ENCODE measurements at places on chromosomes 2 and 18.

DNA sequence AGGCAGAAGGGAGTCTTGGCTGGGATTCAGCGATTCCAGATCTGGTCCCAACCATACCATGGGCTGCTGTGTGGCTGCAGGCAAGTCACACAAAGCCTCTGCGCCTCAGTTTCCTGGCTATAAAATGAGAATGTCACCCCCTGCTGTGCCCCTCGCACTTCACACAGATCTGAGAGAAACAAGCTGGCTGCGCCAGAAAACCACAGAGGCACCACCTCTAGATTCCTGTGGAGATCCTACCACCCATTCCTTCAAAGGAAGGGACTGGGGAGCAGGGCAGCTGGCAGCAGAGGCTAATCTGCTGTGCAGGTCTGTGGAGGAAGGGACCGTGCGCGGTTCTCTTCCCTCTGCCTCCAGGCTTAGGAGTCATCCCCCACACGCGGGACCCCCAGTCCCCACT lies 19.8 kb downstream of the NEURL3 start:
- DNase-seq, result no peak

DNA sequence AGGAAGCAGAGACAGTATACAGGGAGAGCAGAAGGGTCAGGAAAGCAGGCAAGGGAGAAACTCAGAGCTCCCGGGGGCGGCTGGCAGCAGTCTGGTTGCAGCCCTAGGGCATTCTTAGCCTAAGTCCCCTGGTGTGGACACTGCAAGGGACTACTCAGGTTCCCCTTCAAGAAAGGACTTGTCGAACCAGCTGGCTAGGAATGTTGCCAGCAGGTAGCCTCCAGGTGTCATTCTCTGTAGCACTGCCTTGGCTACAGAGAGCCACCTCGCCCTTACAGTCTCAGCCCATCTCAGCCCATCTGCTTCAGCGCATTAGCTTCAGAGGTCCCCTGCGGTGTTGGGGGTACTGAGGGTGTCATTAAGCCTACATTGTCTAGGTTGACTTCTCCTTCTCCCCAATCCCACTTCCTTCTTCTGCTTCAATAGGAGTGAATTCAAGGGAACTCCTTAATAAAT lies 11.3 kb upstream of the TMSB10 start:
- no peak for DNase-seq

GRCh38 chr2:121790276-121790956 lies 35.0 kb downstream of the TSN start:
- no peak for DNase-seq

DNA sequence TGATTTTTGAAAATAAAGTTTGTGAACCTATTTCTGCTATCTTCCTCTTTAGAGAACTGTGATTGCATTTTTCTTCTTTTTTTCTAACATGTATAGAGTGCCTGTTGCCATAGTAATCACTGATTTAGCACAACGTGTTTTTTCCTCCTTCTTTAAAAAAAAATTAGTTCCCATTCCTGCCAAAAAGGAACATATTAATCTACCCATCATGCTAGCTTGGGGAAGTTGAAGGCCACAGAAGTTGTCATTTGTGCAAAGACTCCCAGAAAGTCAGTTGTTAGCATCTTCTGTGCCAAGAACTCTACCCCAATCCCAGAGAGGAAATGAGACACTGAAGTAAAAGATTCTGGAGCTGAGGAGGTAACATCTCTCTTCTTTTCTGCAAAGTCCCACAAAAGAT lies 57.3 kb downstream of the SLC8A1 start:
- no peak for DNase-seq

DNA sequence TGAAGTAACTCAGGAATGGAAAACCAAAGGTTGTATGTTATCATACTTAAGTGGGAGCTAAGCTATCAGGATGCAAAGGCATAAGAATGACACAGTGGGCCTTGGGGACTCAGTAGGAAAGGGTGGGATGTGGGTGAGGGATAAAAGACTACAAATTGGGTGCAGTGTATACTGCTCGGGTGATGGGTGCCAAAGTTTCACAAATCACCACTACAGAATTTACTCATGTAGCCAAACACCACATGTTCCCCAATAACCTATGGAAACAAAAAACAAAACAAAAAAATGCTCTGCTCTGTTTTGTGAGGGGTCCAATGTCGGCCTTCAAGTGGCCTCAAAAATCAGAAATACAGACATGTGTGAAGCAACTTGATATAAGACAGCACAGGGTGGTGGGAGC lies 8.9 kb upstream of the RNF144A start:
- DNase-seq, result no peak

- no peak for DNase-seq
Measured at GRCh38 chr18:8229040-8229439, 380.2 kb upstream of the RAB12 start.

DNA sequence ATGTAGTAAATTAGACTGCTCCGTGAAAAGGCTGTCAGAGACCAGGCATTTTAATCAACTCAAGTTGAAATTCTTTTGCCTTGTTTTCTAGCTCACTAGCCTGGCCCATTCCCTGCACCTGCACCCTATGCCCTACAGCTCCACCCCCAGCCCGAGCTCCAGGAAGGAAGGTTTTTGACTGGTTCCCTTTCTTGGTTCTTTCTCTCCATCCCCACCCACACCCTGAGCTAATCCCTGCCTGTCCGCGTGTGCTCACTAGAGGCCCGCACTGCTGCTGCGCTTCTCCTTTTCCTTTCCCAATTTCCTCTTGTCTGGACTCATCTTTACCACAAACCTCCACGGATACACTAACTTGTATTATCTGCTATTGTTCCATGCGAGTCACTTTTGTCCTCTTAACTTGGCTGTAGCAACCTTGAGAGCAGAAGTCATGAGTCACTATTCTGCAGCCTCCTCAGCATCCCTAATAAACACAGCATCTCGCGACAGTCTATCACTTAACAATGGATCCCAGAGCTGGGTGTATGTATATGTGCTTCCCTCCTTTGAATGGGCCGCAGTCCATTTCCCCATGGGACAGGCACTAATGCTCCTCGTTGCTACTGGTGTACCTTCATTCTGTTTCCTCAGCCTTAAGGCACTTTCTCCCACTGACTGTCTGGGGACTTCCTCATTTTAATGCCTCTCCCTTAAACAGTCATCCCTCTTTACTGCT lies 36.5 kb downstream of the COLEC12 start:
- DNase-seq, result no peak

- no peak for DNase-seq
Measured at GRCh38 chr18:4751523-4751922, 296.4 kb upstream of the DLGAP1 start.

DNA sequence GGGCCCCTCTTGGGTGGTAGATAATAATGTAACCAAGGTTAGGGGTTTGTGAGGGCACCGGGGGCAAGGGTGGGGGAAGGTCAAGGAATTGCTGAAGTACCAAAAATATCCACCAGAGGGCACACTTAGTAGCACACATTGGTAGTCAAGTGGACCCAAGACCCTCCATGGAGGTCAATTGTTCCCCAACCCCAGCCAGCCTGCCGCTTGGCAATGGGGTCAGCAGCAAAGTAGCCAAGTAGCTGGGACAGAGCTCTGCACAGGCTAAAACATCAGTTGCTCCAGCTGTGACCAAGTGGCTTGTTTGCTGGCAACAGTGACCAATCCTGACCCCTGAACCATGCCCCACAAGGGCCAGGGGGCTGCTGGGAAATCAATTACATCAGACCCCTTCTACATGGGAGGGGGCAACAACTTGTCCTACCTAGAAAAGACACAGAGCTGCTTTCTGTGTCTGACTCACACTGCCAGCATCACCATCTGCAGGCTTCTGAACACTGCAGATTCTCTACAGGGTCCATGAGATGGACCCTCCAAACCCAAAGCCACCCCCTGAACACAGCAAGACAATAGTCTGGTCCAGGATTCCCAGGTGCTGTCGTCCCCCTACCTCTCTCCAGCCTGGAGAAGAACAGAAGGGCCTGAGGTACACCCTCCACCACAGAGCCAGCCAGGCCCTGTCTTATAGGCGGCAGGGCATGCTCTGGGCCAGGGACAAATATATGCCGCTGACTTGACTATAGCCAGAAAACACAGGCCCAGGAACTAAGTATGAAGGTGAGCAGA lies 76.0 kb downstream of the EMX1 start:
- peak; percentile 23 for DNase-seq

GRCh38 chr2:127647242-127648190 lies 1.6 kb downstream of the GPR17 start:
- no peak for DNase-seq

GRCh38 chr2:173349287-173349686 lies 5.4 kb upstream of the CDCA7 start:
- no peak for DNase-seq

GRCh38 chr2:187874786-187875185 lies 320.6 kb upstream of the TFPI start:
- DNase-seq, result no peak

DNA sequence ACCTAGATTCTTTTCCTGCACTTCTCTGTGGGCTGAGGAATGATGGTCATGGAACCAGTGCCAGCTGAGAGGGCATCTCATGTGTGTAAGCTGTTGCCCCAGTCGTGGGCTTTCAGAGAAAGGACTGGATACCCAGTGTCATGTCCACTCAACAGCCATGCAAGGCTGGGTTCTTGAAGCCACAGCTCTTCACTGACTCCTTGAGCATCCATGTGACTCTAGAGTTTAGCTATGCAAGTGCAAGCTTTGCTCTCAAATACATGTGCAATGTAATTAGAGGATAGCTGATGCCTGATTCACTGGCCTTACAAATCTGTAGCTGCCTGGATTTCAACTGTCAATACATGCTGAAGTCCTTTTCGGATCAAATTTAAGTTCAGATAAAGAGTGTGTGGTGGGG lies 46.8 kb upstream of the EML6 start:
- no peak for DNase-seq

DNA sequence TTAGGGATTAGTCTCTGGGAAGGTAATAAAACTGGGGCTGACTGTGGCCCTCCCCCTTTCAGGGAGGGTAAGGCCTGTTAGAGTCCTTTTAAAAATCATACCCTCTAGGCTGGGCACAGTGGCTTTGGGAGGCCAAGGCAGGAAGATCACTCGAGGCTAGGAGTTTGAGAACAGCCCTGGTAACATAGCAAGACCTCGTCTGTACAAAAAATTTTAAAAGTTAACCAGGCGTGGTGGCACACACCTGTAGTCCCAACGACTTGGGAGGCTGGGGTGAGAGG lies 118.7 kb downstream of the STPG4 start:
- no peak for DNase-seq

DNA sequence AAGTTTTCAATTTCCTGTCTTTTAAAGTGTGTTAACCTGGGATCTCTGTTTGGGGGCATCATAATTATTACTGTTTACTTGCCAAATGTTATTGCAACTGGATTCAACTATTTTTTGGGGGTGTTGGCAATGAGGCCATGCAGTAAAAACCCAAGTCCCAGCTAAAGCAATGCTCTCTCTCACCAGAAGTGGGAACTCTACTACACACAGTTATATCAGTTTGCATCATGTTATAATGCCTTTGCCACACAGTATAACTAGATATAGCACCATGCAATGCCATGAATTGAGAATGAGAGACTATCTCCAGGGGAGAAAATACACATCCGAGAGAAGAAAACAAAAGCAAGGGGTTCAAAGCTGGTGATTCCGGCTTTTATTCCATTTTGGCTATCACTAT lies 79.0 kb downstream of the GCA start:
- DNase-seq, result no peak

DNA sequence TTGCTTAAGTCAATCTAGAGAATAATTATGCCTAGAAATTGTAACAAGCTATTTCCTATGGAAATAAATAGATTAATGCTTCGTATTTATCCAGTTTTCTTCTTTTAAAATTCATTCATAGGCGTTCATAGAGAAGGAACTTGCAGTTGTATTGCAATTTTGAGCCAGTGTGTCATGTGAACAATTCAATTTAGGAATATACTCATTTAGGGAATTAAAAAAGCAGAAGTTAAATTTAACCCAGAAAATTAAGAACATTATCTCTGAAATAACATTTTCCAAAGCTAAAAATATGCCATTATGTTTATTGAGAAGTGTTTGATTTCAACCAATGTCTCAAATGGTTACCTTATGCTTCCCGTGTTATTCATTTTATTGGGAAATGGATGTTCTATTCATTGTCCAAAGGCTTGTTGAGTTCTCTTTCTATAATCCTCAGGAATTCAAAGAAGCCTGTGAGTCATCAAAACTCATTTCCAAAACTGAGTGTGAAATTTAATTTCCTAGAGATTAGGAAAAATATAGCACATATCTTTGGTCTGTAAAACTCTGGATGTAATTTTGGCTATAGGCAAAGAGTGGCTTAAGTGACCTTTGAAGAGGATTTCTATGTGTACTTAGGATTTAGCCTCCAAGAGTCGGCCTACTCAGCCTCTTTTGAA lies 99.7 kb downstream of the SLC8A1 start:
- no peak for DNase-seq

- no peak for DNase-seq
Measured at GRCh38 chr2:61604433-61604832, 66.3 kb upstream of the XPO1 start.

- DNase-seq, result no peak
Measured at GRCh38 chr18:44795241-44795640, 114.6 kb downstream of the SETBP1 start.

DNA sequence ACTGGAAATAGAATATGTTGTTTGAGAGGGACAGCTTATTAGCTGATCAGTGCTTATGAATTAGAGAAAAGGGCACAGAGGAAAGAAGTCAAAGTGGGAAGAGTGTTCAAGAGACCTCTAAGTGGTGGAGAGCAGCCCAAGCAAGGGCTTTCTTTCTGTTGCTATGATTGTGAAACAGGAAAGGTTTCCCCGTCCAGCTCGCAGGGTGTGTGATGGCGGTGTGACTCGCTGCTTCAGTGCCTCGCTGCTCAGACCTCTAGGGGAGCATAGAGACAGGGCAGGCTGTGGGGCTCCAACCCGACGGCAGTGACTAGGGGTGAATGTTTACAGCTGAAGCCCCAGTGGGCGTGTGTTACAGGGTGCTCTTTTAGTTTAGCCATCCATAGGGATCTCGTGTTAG lies 166.5 kb upstream of the COPS8 start:
- no peak for DNase-seq

DNA sequence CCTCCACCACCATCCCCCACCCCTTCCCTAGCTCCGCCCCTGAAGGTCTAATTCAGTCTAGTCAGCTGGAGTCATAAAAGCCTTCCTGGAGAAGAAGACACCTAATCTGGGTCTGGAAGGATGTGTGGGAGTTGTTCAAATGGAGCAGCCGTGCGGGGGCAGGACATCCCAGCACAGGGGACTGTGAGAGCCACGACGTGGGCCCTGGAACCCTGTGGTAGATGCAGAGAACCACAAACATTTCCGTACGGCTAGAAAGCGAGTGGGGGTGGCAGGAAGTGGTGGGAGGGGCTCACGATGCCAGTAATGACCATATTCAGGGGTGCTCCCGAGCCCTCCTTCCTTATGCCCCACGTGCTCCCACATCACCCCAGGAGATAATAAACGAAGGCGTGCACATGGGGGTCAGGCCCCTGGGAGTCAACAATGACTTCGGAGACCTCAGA lies 20.9 kb upstream of the COL6A3 start:
- DNase-seq, result no peak

- peak; percentile 73 for DNase-seq
Measured at GRCh38 chr2:26745609-26746327, 18.3 kb upstream of the SLC35F6 start.

Data from right lung (tissue), 10 donors.